Psoas muscle (tissue), 8 donors: ENCODE measurements at places on chromosomes 5 and 9. TPM values are rescaled to one million over a fixed set of nuclear protein-coding genes. Genes with fewer than 3 reads are reported as not detected.

DNA sequence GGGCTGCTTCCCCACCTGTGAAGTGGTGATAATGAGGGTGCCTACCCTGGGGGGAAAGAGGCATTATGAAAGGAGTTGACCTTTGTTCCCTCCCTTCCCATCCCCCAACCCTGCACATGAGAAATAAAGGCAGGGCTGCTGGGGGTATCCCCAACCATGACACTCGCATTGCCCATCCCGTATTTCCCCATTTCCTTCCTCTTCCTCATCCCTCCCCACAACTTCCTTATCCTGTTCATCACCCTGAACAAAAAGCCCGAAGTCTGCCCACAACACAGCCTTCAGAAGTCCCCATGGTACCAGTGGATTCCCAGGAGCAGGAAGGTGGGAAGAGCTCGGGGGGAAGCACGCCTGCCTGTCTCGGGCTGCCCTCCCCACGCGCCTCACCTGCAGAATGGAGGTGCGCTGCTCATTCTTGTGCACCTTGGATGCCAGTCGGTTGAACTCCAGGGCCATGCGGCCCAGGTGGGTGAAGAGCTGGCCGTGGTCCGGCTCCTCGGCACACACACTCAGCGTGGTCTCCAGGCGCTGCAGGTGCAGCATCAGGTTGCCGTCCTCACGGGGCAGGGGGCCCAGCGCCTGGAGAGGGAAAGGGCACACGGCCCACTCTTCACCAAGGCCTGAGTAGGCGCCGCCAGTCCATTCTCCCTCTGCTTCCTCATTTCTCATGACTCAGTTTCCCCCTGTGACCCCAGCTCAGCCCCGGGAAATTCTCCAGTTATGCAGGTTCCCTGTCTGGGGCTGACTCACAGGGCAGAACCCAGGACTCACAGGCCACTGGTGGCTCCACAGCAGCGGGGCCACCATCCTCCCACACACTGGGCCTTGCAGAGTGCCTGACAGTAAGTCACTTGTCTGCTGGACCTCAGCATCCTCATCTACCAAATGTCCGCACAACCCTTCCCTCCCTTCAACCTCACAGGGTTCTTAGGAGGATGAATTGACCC lies 24.2 kb downstream of the TNIP1 start:
- no peak overlapping the region for H3K27ac ChIP-seq
- H3K27me3 ChIP-seq: no peaks in the 10 kb centered on the region
- H3K36me3 ChIP-seq: no peaks in the 10 kb centered on the region
- peak; percentile 41 for DNase-seq

GRCh38 chr9:99237356-99237755 lies 15.3 kb downstream of the SEC61B start:
- peaks cover 31% of the 10 kb centered on the region for H3K36me3 ChIP-seq
- H3K4me3 ChIP-seq: no peak overlapping the region
- H3K4me1 ChIP-seq: peaks cover 16% of the 10 kb centered on the region
- H3K27ac ChIP-seq: no peak overlapping the region

DNA sequence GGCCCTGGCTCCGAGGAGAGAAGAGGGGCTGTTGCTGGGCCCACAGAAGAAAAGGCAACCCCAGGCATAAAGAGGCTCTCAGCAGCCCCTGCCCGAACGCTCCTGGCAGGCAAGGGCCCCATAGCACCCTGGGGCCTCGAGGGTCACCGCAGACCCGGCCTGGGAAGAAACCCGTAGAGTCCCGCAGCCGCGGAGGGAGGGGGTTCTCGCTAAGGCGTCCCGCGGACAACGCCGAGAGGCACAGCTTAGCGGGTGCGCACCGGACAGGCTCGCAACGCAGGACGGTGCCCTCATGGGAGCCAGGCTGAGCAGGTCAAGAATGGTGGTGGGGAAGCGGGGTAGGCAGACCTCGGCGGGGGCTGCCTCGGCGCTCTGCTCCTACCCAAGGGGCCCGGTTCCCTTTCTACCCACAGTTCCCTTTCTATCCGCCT lies 6.7 kb downstream of the PITX1 start:
- DNase-seq: peak; percentile 28
- no peak overlapping the region for H3K4me3 ChIP-seq
- H3K36me3 ChIP-seq: peaks cover 23% of the 10 kb centered on the region
- no peak overlapping the region for H3K27ac ChIP-seq
- peaks cover 10% of the 10 kb centered on the region for H3K4me1 ChIP-seq
- H3K27me3 ChIP-seq: no peaks in the 10 kb centered on the region

- H3K36me3 ChIP-seq: no peaks in the 10 kb centered on the region
- H3K4me1 ChIP-seq: no peaks in the 10 kb centered on the region
- no peak overlapping the region for H3K4me3 ChIP-seq
These were observed 805.9 kb downstream of the TLE1 start for GRCh38 chr9:80883426-80883825.

- H3K27me3 ChIP-seq: no peaks in the 10 kb centered on the region
- H3K36me3 ChIP-seq: no peaks in the 10 kb centered on the region
- H3K4me3 ChIP-seq: no peak overlapping the region
- H3K27ac ChIP-seq: no peak overlapping the region
- H3K4me1 ChIP-seq: no peaks in the 10 kb centered on the region
These were observed 34.1 kb upstream of the EFNA5 start for GRCh38 chr5:107704681-107705401.

GRCh38 chr5:72656756-72657513 lies 149.7 kb upstream of the ZNF366 start:
- no peak for DNase-seq
- H3K27me3 ChIP-seq: no peaks in the 10 kb centered on the region
- H3K4me1 ChIP-seq: peaks cover 18% of the 10 kb centered on the region

- DNase-seq: no peak
- H3K4me1 ChIP-seq: no peaks in the 10 kb centered on the region
- no peak overlapping the region for H3K4me3 ChIP-seq
- H3K27me3 ChIP-seq: no peaks in the 10 kb centered on the region
These were observed 100.7 kb upstream of the ERBIN start for GRCh38 chr5:65825408-65826328.

GRCh38 chr9:36988848-36989247 lies 45.2 kb downstream of the PAX5 start:
- no peaks in the 10 kb centered on the region for H3K4me1 ChIP-seq
- H3K27me3 ChIP-seq: peaks cover 70% of the 10 kb centered on the region
- no peak for DNase-seq

DNA sequence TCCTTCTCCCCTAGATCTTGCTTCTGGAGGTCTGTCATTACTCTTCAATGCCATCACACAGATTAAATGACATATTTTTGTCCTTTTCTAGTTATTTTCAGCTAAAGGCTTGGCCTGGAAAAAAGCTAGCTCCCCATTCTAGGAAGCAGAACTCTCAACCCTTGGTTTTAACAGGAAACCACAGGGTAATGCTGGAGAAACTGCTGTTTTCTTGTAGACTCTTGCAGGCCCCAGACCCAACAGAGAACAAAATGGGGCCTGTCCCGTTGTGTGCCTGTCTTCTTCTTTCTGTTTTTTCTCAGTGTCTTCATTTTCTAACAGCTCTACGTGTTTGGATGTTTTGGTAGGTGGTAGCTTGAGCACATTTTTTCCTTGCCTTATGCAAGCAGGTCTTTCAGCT lies 21.5 kb downstream of the DCANP1 start:
- no peak overlapping the region for H3K27ac ChIP-seq
- DNase-seq: no peak
- no peak overlapping the region for H3K4me3 ChIP-seq

GRCh38 chr5:112121258-112121657 lies 297.8 kb downstream of the EPB41L4A start:
- no peaks in the 10 kb centered on the region for H3K36me3 ChIP-seq
- no peak for DNase-seq
- no peak overlapping the region for H3K27ac ChIP-seq
- H3K27me3 ChIP-seq: no peaks in the 10 kb centered on the region
- no peaks in the 10 kb centered on the region for H3K4me1 ChIP-seq

GRCh38 chr9:37429441-37430285 lies 7.2 kb downstream of the GRHPR start:
- peaks cover 92% of the 10 kb centered on the region for H3K36me3 ChIP-seq
- no peak overlapping the region for H3K27ac ChIP-seq
- no peak for DNase-seq
- H3K4me3 ChIP-seq: no peak overlapping the region

DNA sequence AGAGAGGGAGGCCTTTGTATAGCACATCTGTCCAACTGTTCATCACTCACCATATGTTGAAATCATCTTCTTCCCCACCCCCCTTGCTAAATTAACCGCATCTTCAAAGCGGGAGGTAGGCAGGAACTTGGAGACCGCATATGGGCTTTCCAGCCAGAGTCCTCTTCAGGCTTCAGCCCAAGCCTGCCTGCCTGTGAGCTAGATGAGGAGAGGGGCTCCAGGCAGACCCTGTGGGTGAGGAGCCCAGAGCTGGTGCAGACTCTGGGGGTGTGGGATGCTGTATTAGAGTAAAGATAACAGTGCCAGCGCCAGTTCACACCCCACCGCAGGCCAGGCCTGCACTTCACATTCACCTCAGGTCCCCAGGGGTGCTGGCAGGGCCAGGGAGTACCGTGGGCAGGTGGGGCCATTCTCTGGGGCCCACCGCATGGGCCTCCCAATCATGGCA lies 16.2 kb downstream of the PRRC2B start:
- H3K27ac ChIP-seq: peak overlapping the region; percentile 90

DNA sequence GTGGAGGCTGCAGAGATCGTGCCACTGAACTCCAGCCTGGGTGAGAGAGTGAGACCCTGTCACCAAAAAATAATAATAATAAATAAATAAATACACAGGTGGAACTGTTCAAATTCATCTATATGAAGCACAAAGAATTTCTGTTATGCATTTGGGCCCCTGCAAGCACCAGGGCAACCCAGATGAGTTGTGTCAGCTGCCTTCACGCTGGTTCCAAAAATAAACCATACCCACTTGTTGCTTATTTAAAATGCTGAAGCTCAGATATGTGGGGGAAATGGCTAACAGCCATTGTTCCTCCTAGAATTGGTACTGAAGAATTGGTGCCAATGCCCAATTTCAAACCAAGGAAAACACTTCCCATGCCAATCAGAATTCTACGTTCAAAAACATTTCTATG lies 10.5 kb upstream of the C5orf15 start:
- H3K27ac ChIP-seq: peak overlapping the region; percentile 78
- peaks cover 13% of the 10 kb centered on the region for H3K36me3 ChIP-seq
- H3K4me1 ChIP-seq: peaks cover 46% of the 10 kb centered on the region
- no peak overlapping the region for H3K4me3 ChIP-seq
- DNase-seq: no peak

DNA sequence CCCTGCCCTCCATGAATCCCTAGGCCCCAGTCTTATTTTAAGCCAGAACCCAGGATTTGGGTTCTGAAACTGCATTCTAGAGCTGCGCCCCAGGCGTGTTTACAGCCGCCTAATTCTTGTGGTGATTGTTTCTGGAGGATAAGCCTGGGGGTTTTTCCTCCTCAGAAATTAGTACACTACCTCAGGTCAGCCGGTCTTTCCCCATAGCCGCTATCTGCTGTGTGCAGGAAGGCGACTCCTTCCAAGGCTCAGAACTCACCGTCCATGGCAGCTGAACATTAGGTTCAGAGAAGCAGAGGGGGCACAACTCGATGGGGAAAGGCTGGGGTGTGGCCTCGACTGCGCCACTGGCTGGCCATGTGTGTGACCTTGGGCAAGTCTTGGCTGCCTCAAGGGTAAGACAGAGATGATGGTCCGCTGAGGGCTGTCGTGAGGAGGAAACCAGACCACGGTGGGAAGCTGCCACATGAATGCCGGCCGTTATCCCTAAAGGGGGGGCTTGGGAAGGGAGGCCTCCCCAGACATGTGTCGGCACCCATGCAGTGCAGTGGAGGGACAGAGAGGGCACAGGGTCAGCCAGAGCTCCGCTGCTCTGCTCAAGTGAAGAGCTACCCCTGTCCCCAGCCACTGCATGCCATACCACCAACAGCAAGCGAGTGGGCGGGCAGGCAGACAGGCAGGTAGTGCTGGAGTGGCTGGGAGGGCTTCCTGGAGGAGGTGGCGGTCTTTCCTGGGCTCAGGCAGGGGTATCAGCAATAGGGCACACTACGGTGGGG lies 28.9 kb downstream of the SHB start:
- no peak overlapping the region for H3K27ac ChIP-seq
- H3K27me3 ChIP-seq: no peaks in the 10 kb centered on the region
- H3K36me3 ChIP-seq: no peaks in the 10 kb centered on the region

GRCh38 chr5:34038390-34038789 lies 4.6 kb downstream of the C1QTNF3 start:
- H3K4me3 ChIP-seq: no peak overlapping the region
- peaks cover 13% of the 10 kb centered on the region for H3K4me1 ChIP-seq
- H3K27me3 ChIP-seq: no peaks in the 10 kb centered on the region
- H3K36me3 ChIP-seq: no peaks in the 10 kb centered on the region

DNA sequence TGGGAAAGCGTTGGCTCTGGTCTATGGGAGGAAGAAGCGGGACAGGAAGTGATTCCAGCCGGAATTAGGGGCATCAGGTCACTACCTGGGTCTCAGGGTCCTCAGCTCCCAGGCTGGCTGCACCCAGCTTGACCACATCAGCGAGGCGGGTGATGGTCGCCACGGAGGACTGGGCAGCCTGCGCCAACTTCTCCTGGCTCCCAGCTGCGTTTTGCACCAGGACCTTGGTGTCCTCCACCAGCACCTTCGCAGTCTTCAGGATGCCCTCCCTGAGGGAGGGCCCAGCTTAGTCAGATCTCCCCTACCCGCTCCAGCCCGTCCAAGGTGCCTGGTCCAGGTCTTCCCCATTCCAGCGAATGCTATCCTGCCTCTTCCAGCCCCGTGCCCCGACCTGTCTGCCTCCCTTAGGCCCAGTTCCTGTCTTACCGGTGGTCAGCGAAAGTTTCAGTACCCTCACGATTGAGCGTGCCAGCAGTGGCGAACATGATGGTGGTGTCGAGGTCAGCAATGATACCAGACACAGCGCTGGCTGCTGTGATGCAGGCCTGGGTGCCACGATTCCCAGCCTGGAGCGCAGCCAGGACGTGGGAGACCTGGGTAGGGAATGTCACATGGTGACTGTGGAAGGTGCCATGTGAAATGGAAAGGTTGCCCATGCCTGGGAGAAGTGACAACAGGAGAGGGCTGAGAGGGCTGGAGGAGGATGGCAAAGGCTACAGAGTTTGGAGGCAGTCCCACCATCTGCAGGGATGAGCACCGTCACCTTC lies 14.4 kb upstream of the TPM2 start:
- no peak for DNase-seq
- H3K4me3 ChIP-seq: no peak overlapping the region
- H3K27ac ChIP-seq: no peak overlapping the region
- no peaks in the 10 kb centered on the region for H3K4me1 ChIP-seq

DNA sequence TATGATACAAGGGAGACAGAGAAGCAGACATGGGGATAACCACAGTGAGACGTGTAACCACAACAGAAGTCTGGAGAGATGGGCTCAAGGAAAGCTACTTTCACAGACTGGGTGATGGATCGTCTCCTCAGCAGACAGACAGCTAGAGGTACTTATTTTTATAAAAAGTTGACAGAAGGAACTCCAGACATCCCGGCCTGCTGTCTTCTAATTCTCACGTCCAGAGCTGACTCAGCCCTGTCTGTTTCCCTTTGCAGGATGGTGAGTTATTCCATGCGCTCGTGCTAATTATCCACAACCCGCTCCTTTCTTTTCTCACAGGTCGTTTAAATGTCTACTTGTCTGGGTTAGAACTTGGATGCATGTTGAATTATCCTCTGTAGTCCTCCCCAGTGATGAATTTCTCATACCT lies 304.5 kb downstream of the CWC27 start:
- no peaks in the 10 kb centered on the region for H3K36me3 ChIP-seq
- H3K27ac ChIP-seq: no peak overlapping the region
- H3K4me1 ChIP-seq: no peaks in the 10 kb centered on the region
- H3K27me3 ChIP-seq: no peaks in the 10 kb centered on the region

The SLC6A18 gene
- polyA plus RNA-seq: not detected

The ANKRD31 gene
- polyA plus RNA-seq: not detected

The SLC46A2 gene
- polyA plus RNA-seq: not detected

The PDE6A gene
- polyA plus RNA-seq: 0.10 TPM
